ENCODE measurements at places on chromosomes 1 and 21. TPM values are rescaled to one million over a fixed set of nuclear protein-coding genes. Genes with fewer than 3 reads are reported as not detected.
A peak's percentile ranks its signal among the peaks of the same experiment; 100 is the strongest.

PALMD gene
- not detected for total RNA-seq

DNA sequence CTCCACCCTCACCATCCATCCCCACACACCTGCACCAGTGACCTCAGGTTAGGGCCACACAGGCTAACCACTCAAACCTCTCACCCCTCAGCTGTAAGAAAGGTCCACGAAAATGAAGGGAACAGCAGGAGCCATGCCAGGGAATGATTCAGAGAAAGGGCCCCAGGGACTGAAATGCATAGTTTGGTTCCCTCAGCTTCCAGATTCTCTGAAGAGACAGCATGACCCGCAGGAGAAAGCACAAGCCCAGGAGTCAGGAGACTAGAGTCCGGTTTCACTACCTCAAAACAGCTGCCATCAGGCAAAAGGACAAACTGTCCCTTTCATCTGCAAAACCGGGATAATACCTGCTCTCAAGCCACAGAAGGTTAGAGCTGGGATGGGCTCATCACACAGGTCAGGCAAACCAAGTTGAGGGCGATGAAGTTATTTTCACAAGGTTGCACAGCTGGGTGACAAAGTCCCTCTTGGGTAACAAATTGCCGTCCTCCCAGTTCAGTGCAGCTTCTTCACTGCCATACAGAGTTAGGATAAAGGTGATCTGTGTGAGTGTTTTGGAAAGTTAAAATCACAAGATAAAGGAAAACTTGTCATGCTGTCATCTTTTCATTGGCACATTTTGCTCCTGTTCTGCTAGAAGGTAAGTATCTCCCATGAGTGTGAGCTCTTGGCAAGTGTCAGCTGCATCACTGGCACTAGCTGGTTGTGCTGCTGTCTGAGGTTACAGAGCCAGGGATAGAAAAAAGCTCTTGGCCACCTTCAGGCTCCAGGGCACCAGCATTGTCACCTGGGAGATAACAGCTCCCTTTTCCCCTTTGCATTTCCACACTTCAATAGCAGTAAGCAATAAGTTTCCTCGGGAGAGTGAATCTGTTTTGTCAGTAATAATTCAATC, 120.4 kb downstream of the KCNH1 start:
- no peak overlapping the region for H3K4me3 ChIP-seq
- no peak for DNase-seq
- H3K36me3 ChIP-seq: no peaks in the 10 kb centered on the region
- H3K27ac ChIP-seq: no peak overlapping the region
- no peaks in the 10 kb centered on the region for H3K4me1 ChIP-seq

GRCh38 chr1:211082824-211083223, 51.1 kb downstream of the KCNH1 start:
- H3K27me3 ChIP-seq: peaks cover 5% of the 10 kb centered on the region
- no peak overlapping the region for H3K4me3 ChIP-seq
- no peaks in the 10 kb centered on the region for H3K36me3 ChIP-seq
- H3K27ac ChIP-seq: no peak overlapping the region
- DNase-seq: no peak

DNA sequence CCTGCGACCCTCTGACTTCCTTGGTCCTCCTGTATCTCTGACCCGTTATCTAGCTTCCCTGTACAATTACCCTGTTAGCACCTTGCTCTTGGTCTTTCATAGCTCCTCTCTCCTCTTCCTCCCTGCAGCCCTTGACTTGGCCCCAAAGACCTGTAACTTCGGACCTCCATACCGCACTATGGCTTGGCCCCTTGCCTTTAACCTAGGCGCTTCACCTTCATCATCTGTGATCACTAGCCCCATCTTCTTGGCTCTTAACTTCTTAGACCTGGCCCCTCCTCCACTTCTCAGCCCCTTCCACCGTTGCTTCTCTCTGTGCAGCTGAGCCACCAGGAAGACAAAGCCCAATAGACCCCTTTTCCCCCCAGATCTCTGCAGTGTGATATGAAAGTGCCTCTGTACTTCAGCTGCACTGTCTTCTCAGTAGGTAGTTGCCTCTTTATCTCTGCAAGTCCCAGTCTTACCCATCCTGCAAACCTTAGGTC, 740 bp downstream of the ZNF691 start:
- H3K27ac ChIP-seq: peak overlapping the region; percentile 84
- peaks cover 31% of the 10 kb centered on the region for H3K4me1 ChIP-seq
- no peak for DNase-seq
- H3K36me3 ChIP-seq: peaks cover 32% of the 10 kb centered on the region

GRCh38 chr1:91876040-91876470, 9.9 kb downstream of the TGFBR3 start:
- H3K4me3 ChIP-seq: peak overlapping the region; percentile 44
- DNase-seq: no peak
- H3K36me3 ChIP-seq: peaks cover 3% of the 10 kb centered on the region
- peaks cover 58% of the 10 kb centered on the region for H3K4me1 ChIP-seq
- peaks cover 12% of the 10 kb centered on the region for H3K27me3 ChIP-seq
- H3K27ac ChIP-seq: peak overlapping the region; percentile 13
